ENCODE measurements at places on chromosomes 1 and 21.

DNA sequence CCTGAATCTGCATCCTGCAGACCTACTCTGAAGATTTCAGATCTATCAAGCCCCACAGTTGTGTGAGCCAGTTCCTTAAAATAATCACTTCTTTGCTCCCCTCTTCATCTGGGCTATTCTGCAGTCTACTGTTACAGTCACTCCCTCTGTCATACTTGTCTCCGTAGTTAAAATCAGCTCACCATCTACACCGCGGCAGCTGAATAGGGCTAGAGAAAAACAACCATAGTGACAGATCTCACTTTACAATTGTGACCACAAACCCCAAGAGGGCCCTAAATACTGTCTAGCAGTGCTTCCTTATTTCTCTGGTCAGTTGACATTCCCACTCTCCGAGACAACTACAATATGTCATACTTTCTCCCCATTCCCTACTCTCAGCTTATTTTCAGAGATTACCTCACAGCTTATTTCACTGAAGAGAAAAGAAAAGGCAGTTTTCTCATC is 12.9 kb downstream of the DESI2 start:
- no peak for DNase-seq

GRCh38 chr1:47703156-47703825 is 265.4 kb downstream of the FOXD2 start:
- no peak for DNase-seq

- DNase-seq = no peak
These were observed 256.9 kb upstream of the DUSP10 start for GRCh38 chr1:221998781-221999180.

- DNase-seq = no peak
These were observed 36.1 kb downstream of the NIPAL3 start for GRCh38 chr1:24451746-24452145.

DNA sequence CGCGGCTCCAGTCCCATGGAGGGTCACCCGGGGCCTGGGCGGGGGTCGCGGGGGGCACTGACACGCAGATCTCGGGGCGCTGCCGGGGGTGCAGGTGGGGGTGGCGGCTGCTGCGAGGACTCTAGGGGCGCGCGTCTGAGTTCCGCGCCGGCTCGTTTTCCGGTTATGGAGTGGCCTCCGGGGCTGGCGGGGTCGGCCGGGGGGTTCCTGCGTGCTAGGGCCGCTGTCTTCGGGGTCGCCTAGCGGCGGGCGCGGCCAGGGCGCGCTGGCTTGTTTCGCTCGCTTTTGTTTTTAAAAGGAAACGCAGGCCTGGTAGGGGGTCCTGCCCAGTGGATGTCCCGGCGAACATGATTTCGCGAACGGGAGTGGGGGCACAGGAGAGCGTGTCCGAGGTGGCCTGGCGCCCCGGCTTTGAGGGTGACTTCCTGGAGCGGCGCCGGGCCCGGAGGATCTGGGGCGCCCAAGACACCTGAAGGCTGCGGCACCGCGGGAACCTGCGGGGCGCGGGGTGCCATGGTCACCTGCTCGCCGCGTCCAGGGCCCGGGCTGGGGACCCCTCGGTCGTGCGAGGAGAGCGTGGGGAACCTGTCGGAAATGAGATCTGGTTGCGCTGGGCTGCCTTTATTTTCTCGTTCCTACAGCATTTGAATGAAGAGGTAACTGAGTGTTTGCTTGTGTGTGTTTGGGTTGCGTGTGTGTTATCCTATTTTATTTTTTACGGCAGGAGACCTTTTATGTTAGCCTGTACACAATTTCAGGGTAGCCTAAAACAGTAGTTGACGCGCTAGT is 618 bp downstream of the ETS2 start:
- DNase-seq = peak; percentile 14

- DNase-seq = no peak
These were observed 6.5 kb upstream of the CELA2B start for GRCh38 chr1:15469361-15469760.

- DNase-seq = no peak
These were observed 11.2 kb downstream of the PTPRF start for GRCh38 chr1:43541721-43542401.

DNA sequence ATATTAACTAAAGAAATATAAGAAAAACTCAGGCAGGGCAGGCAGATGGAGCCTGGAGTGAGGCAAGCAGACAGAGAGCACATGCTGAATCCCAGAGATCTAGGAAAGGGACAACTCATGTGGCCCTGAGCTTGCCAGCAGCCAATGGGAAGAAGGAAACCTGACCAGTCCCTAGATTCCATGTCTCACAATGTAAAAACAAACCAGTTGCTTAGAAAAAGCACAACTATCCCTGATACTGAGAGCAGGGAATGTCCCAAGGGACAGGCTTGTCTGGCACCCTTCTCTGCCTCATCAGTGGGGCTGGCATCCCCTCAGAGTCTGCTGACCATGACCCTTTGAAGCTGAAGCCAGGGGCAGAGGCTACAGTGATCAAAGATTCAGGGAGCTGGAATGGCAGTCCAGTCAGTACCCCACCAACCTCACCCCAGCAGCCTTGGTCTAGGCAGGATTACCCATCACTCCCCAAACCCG is 27.8 kb downstream of the HSPG2 start:
- no peak for DNase-seq
